ENCODE measurements at places on chromosomes 2 and 18.

GRCh38 chr2:45945302-45945717 lies 293.8 kb downstream of the PRKCE start:
- DNase-seq: no peak

DNA sequence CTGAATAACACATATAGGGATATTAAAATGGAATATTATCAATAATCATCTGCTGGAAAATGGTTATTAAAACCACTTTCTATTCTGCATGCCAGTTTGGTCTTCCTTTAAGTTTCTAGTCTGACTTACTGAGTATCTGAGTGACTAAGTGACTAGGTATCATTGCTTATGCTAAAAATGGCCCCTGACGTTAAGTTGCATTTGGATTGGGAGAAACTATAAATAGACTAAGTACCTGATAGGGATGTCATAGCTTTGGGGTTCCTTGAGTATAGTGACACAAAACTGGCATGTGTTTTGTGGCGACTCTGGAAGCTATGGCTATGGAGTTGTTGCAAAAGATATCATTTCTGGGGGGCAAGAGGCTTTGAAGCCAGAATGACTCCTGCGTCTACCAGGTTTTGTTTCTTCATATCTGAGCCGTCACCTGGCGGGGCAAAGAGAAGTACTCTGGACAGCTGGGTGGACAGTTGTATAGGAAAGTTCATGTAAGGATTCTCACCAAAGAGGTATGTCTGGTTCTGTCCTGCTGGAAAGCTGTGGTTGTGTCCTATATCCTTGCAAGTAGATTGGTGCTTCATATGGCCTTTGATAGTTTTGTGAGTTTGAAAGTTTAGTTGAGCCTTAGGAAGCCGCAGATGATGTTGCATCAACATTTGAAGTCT lies 17.9 kb downstream of the ITGAV start:
- no peak for DNase-seq

- no peak for DNase-seq
Measured at GRCh38 chr18:36348971-36349417, 51.5 kb downstream of the FHOD3 start.

GRCh38 chr2:175136334-175137215 lies 31.4 kb downstream of the ATF2 start:
- DNase-seq: no peak

GRCh38 chr2:128734521-128735295 lies 416.0 kb upstream of the HS6ST1 start:
- DNase-seq: peak; percentile 27

DNA sequence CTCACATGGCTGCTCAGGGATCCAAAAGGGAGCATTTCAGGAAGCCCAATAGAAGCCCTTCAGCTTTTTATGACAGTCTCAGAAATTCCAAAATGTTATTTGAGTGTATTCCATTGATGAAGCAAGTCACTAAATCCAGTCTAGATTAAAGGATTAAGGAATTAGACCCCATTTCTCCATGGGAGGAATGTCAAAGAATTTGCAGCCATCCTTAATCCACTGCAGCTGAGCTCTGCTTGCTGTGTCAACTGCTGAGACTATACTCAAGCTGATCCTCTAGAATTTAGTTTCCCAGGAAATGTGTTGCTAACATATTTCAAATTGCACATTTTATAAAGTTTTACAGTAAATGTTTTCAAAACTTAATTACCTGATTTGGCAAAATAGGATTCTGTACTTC lies 28.4 kb upstream of the C2orf69 start:
- DNase-seq: no peak

DNA sequence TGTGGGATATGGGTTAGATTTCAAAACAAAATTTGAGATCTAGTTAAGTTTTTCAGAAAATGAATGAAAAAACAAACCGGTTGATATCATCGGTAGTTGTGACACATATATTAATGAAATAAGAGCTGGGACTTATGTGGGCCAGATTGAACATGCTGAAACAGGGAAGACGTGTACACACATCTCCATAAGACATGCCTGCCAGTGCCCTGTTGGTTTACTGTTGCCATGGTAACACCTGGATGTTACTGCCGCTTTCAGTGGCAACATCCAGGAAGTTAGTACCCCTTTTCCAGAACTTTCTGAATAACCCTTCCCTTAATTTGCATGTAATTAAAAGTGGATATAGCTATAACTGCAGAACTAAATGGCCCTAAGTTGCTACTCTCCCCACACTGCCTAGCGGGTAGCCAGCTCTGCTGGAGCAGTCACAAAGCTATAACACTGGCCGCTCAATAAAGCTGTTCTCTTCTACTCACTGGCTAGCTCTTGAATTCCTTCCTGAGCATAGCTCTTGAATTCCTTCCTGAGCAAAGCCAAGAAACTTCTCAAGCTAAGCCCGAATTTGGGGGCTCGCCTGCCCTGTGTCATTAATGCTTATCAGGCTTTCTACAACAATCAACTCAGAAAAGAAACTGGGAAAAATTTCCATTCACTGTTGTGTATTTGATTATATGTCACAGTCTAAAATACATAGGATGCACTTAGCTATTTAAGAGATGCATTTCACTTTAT lies 776.3 kb upstream of the CDH7 start:
- DNase-seq: no peak

Measured in frontal cortex (tissue), 4 donors.